Stomach (tissue), 19 donors: ENCODE measurements at places on chromosomes 12 and 14. TPM values are rescaled to one million over a fixed set of nuclear protein-coding genes. Genes with fewer than 3 reads are reported as not detected.

DNA sequence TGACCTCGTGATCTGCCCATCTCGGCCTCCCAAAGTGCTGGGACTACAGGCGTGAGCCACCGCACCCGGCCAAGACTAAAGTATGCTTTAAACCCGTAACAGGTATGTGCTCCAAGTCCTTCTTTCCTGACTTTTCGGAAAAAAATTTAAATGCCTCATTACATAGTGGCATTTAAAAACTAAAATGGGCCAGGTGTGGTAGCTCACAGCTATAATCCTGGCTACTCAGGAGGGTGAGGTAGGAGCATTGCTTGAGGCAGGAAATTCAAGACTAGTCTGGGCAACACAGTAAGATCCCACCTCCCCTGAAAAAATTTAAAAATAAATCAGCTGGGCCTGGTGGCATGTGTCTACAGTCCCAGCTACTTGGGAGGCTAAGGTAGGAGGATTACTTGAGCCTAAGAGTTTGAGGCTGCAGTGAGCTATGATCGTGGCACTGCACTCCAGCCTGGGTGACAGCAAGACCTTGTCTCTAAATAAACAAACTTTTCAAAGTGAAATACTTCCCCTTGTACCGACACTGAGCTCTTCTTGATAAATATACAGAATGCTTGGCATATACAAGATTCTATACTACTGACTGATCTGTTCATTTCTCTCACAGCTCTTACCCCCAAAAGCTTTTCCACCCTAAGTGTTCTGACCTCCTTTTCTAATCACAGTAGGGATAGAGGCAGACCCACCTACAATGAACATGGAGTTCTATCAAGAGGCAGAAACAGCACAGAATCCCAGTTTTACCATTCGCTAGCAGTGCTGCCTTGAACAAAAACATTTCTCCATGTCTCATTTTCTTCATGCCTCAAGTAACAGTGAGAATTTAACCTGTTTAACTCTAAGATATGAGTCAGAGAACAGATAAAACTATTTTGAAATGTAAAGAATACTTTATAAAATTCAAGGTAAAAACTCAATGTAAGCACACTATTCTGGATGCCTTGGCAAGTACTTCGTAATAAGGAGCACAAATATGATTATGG lies 7.9 kb downstream of the PPP4R3A start:
- no peak for DNase-seq

GRCh38 chr14:102541771-102542170 lies 32.2 kb upstream of the ANKRD9 start:
- no peak for DNase-seq

GRCh38 chr12:126346087-126346486 lies 1280.9 kb downstream of the AACS start:
- no peak for DNase-seq

GRCh38 chr14:62734831-62735230 lies 310.4 kb downstream of the KCNH5 start:
- no peak for DNase-seq

DNA sequence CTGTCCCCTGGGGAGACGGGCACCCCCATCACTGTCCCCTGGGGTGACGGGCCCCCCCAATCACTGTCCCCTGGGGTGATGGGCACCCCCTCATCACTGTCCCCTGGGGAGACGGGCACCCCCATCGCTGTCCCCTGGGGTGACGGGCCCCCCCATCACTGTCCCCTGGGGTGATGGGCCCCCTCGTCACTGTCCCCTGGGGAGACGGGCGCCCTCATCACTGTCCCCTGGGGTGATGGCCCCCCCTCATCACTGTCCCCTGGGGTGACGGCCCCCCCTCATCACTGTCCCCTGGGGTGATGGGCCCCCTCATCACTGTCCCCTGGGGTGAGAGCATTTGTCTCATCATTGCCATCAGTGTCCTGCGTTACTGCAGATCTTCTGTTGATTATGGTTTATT lies 38.6 kb downstream of the PACS2 start:
- DNase-seq = no peak

DNA sequence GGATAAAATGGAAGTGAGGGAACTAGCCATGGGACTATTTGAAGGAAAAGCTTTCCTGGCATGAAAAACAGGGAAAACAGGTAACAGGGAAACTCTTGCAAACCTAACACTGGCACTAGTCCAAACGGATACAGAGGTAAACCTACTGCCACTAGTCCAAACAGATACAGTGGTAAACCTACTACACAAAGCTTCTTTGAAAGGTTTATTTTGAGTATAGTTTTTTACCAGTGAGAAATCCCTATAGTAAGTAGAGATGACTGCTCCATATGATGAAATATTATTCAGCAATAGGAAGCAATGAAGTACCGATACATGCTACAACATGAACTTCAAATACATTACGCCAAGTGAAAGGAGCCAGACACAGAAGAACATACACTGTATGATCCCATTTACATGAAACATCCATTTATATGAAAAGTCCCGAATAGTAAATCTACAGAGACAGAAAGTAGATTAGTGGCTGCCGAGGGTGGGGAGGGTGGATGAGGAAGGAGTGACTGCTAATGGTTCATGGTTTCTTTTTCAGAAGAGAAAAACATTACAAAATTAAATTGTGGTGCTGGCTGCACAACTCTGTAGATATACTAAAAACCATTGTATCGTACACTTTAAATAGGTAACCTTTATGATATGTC lies 25.5 kb downstream of the SPTLC2 start:
- no peak for DNase-seq

DNA sequence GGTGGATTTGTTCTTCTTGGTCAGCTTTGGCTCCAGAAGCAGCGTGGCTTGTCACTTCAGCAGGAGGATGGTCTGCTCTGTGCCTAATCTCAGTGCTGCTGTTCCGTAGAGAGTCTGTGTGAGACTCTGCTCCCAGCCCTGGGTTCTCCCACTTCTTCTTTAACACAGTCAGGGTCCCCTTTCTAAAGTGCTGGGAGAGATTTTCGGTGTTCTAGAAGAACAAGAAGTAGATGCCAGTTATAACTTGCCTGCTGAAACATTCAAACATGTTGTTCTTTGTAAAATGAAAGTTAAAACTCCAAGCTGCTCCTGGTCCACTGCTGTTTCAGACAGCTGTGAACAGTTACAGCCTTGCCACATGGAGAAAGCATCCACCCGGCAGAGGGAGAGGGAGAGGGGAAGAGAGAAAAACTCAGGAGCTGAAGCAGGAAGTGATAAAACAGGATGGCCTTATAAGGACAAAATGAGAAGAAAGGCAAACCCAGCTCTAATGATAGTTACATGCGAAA lies 55.2 kb upstream of the CERS5 start:
- DNase-seq = peak; percentile 91

DNA sequence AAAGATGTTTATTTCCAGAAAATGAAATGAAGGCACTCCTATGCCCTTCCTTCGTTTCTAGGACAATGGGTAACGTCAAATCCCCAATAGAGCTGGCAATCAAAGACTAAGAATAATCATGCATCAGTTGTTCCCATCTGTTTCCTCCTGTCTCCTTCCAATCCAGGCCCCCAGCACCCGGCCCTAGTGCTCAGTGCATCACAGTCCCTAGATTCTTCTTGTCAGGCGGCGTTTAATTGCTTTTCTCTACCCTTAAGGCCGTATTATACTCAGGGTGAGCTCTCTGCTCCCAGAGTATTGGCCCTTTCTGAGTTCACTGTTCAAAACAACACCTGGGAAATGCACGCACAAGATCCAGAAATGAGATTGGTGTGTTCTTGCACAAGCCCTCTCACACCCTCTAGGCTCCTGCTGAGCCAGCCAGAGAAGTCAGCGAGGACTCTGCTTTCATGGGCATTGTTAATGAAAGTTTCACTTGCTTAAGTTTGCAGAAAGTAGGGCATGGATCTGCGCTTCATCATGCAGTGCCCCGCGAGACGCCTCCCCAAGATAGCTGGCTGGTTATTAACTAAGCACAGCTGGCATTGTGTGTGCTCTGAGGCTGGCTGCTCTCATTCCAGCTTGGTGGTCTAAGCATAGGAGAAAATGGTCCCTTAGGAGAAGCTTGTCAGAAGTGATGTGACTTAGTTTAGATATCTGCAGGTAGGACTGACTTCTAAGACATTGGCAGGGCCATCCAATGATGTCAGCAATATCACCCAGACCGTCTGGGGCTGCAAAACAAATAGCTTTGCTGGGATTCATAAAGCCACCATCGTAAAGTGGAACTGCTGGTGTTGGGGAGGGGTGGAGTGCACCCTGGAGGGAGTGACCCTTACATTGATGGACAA lies 28.7 kb downstream of the CRACR2A start:
- peak; percentile 35 for DNase-seq

GRCh38 chr14:23078692-23079116 lies 16.2 kb downstream of the ACIN1 start:
- peak; percentile 55 for DNase-seq

The LRFN5 gene
- not detected for total RNA-seq

The DNAJC22 gene
- total RNA-seq = 3.1 TPM

The MRPL42 gene
- 70.1 TPM for total RNA-seq

The CD69 gene
- total RNA-seq = 2.2 TPM

The KRT78 gene
- 0.73 TPM for total RNA-seq

The TSHR gene
- total RNA-seq = not detected

The EML1 gene
- 66.5 TPM for total RNA-seq

The CCDC88C gene
- 41.5 TPM for total RNA-seq
